ENCODE measurements at places on chromosomes 12 and 14.

DNA sequence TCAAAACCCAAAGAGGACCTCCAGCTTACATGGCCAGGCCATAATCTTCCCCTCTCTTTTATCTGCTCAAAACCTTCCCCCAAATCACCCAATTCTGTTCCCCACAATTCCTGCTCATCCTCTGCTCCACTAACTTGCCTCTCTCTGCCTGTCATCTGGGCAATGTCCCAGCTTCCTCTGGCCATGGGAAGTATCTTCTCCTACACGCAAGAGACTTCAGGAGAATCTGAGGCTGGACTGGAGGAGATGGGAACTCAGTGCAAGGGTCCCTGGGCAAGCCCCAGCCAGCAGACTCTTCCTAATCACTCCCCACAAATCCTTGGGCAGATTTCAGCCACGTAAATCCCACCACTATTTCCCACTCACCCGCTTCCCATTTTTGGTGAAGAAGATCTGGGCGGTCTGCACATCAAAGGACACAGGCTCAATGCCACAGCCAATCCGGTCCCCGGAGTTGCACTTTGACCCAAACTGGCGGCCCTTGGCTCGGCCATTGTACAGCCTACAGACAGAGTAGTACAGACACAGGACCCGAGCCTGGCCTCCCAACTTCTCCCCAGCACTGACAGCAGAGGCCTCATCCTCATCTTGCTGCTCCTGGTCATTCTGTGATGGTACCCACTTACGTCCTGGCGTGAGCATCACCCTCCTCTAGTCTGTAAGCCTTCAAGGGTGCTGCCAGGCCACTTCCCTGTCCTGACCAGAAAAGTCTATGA is 4.7 kb downstream of the SPRYD3 start:
- no peak for DNase-seq

DNA sequence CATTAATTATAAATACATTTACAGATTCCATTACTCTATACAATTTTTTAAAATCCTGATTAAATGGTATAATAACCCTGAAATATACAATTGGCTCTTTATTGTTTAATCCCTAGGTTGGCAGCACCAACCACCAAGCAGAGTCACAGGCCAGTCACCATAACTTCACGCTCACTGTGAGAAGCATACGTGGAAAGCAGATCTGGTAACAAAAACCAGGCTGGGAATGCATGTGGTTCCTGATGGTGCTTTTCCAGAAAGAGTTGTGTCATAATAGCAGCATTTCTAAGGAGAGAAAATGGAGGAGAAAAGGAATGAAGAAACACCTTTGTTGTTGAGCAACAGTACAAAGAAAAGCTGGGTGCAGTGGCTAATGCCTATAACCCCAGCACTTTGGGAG is 66.1 kb downstream of the SIX6 start:
- DNase-seq, result no peak

DNA sequence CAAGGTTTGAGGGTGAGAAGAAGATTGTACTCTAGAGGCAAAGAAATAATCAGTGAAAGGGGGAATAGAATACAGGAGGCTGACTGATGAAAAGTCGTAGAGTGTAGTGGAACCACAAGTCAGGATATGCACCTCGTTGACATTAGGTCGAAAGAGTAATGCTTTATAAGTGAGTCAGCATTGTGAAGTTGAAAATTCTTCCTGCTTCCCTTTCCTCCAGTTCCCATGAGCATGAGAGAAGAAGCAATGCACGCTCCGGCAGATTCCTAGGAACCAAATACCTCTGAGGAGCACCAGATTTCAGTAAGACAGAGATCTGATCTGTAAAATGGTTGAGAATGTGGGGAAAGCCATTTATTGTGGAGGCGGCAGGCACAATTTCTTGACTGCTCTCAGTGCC is 16.5 kb downstream of the CCER1 start:
- DNase-seq, result no peak

GRCh38 chr14:101875727-101876554 is 88.4 kb upstream of the DYNC1H1 start:
- no peak for DNase-seq

- no peak for DNase-seq
Measured at GRCh38 chr12:132161036-132161781, 17.0 kb downstream of the NOC4L start.

DNA sequence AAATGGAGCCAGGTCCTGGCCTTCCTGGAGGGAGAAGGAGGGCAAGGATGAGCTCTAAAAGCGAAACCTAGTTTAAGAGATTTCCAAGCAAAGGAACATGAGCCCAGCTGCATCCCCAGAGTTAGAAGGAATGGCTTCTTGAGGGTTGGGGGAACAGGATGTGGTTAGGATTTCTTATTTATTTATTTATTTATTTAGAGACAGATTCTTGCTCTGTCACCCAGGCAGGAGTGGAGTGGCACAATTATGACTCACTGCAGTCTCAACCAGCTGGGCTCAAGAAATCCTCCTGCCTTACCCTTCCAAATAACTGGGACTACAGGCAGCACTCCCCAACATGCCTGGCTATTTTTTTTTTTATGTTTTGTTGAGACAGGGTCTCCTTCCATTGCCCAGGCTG is 25.3 kb upstream of the TMEM106C start:
- DNase-seq, result no peak

DNA sequence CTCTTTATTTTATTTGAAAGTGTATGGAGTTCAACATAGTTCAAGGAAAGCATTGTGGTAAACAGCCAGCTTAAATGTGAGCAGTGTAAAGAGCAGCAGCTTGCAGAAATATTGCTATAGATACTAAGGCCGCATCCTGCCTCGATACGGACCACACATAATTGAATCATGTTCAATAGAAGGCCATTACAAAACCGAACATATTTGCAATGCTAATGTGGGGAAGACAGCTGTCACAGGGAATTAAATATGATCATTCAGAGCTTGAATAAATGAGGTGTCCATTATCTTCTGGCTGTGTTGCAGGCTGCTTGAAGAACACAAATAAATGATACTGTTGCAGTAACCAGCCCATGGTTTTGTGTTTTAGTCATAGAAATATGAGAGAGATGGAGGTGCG is 173.2 kb downstream of the BRMS1L start:
- DNase-seq, result no peak

DNA sequence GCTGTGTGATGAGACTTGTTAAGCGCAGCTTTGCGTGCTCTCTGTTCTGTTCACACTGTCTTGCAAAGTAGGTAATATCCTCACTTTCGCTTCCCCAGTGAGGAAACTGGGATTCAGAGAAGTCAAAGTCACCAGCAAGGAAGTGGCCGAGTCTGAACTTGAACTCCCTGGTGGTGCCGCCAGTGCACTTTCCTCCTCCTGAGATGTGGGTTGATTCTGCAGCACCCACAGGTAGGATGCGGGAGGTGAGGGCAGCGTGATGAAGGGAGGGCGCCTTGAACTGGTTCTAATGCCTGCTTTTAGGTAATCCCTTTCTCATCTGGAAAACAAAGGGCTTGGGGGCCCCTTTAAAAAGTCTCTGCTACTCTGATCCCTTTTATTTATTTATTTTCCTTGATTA is 54.9 kb upstream of the IGF1 start:
- no peak for DNase-seq

- no peak for DNase-seq
Measured at GRCh38 chr14:36317650-36318049, 2.8 kb downstream of the MBIP start.

DNA sequence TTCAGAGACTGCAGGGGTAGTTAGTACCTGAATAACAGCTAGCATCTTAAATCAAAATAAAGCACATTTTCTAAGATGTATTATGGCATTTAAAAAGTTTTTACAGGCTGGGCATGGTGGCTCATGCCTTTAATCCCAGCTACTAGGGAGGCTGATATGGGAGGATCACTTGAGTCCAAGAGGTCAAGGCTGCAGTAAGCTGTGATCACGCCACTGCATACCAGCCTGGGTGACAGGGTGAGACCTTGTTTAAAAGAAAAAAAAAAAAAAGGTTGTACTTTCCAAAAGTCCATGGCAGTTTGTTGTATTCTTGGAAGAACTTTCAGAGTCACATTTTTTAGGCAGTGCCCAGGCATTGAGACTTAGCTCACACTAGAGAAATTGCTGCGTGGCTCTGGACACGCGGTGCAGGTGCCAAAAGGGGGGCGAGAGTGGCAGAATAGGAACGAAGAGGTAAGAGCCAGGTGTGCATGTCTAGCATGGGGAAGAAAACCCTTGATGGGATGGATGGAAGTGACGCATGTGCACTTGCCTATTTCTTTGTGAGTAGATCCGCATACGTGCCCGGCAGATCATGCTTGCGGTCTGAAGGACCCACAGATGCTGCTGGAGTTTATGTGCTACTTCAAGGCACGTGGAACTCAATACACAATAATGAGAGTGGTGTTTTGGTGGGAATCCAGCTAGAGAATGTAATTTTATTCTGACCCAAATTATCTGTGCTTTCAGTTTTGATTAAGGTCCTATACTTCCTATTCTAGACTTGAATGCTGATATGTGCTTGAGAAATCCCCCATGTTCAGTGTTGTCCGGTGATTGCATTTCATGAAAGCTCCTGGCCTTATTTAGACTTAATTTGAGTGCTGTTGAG is 11.9 kb downstream of the ANKRD13A start:
- no peak for DNase-seq

GRCh38 chr12:54251667-54252284 is 28.1 kb downstream of the CBX5 start:
- DNase-seq, result peak; percentile 46

DNA sequence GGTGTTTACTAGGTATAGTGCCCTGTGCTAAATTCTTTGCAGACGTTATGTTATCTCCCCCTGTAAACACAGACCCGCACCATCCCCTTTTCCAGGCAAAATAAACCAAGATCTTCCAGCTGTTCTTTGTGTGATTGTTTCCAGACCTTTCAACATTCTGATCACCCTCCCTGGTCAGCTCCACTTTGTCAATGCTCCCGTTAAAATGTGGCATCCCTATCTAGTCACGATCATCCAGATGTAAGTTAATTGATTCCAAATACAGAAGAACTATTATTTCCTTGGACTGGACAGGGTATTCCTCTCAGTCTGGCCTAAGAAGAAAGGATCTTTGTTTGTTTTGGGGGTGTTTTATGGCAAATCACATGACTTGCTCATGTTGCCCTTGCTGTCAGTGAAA is 127.6 kb upstream of the ARID2 start:
- DNase-seq, result peak; percentile 78
